Effector CD4-positive, alpha-beta T cell (primary cell): ENCODE measurements at places on chromosomes 6 and 20.

GRCh38 chr20:18541741-18542140 lies 25.5 kb upstream of the SMIM26 start:
- DNase-seq: no peak

DNA sequence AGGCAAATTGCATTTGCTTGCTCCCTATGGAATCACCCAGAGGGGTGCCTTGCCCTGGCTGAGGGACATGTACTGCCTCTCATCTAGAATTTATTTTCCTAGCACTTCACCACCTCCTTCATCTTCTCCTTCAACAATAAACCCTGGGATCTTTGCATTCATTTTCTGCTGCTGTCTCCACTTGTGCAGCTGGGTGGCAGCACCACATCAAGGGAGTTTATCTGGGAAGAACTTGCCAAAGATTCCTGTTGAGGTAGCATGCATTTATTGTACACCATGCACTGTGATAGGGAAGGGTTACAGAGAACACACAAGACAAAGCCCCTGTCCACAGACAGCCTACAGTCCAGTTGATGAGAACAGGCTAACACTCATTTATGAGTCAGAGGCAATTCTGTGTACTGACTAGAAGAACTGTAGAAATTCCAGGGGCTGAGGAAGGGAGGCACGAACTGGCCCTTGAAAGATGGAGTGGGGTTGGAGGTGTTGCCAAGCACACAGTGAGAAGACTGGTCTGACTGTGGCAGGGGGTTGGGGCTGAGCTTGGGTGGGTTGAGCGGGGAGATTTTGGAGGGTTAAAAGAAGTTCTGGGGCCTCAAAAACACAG lies 17.5 kb downstream of the C20orf173 start:
- no peak for DNase-seq

GRCh38 chr20:3681931-3682781 lies at the start of gene ADAM33:
ADAM33 (minus strand) TSS chr20:3682010; CDS start chr20:3682004, 6 bp downstream.
- DNase-seq: no peak

DNA sequence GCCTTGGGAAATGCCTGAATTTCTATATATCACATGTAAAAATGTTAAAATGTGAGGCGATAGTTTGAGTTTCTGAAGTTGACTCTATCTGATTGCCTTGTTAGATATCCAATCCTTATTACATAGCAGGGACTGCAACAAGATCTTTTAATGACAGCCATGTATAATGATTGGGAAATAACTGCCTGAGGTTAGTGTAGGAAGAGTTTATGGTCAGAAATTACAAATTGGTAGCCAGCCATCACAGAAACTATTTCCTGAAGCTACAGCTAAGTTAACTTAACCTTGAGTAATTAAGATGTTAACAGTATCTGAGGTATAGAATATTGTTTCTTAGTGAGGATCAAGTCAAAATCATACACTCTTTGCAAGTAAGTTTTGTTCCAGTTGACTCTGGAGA lies 41.0 kb downstream of the AKIRIN2 start:
- DNase-seq: no peak

DNA sequence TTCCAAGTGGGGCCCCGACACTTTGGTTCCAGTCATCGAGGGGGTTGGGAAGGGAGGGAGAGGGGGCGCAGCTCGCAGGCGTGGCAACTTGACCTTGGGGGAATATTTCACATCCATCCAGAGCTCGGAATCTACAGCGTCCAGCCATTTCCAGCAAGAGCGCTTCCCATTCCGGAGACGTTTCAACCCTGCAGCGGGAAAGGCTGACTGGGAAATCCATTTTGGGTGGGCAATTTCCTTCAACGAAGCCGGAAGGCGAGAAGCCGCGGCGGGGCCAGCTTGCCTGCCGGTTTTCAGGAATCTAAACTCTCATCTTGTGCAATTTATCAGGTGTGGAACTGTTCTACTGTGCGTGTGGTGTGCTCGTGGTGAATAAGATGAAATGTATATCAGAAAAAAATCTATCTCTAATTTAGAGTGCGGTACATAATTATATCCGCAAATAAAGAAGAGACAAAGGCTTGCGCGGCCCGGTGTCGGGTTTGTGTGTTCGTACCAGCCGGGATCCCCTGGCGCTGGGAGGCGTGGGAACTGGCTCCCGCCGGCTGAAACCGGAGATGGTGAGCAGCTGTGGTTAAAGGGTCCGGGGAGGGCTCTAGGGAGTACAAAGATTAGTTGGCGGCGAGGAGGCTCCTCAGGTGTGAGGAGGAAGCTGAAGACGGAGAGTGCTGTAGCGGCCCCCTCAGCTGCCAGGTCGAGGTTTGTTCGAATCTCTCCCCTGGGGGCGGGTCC lies 4.8 kb downstream of the SLC32A1 start:
- DNase-seq: no peak

- no peak for DNase-seq
Measured at GRCh38 chr6:7139835-7140470, 32.2 kb downstream of the RREB1 start.

DNA sequence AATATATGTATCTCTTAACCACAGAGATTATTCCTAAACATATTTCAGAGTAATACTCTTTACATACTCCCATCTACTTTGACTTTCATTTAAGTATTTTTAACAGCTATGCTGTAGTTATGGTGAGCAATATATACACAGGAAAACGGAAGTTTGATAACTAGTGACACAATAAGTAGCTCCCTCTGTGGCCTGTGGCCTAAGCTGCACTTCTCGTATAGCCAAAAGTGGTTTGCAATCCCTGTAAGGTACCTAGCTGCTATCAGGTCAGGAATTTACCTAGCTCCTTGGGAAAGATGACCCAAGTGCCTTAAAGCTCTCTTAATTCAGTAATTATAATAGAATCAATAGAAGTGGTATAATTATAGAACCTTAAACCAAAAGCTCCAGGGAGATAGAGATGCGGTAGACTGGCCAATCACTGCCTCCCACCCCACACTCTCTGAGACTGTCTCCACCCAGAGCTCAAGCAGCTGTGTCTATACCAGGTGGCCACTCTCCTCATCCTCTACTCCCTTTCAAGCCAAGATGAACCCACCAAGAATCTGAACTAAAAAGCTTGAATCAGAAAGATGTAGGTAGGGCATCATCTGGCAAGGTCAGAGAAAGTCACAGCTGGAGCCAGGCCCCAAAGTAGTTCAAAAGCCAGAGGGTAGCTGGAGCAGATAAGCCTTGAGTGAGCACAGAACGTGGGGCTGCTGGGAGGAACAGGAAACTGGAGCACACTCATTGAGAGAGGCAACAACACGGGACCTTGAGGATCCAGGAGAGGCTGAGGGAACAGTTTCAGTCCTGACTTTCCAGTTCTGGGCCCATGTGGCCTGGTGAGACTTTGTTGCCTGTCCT lies 84.9 kb upstream of the ASF1A start:
- no peak for DNase-seq

DNA sequence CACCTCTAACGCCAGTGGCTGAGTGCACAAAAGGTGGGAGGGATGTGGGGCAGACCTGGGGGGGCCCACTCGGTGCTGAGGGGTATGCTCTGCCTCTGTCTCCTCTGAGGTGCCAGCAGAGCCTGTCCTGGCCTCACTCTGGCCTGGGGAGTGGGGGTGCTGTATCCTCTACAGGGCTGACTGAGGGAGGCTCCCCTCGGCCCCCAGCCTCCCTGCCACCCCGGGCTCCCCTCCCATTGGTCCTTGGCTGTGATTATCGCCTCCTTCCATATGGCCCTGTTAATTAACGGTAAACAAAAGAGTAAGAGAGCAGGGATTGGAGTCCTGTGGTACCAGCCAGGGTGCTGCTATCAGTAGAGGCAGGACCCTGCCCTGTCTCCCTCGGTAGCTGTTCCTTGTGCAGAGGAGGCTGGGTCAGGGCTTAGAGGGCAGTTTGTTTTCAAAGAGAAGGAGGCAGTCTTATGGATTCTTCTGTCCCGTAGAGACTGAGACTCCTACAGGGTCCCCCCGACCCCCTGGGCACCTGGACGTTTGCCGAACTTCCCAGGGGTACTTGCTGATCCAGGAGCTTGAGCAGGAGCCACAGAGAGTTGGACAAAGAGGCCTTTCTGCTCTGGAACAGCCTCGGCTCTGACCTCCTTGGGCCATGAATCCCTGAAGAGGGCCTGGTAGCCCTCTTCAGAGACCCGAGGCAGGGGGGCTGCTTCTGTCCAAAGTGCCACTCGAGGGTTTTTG lies 1.8 kb downstream of the MYT1 start:
- no peak for DNase-seq

DNA sequence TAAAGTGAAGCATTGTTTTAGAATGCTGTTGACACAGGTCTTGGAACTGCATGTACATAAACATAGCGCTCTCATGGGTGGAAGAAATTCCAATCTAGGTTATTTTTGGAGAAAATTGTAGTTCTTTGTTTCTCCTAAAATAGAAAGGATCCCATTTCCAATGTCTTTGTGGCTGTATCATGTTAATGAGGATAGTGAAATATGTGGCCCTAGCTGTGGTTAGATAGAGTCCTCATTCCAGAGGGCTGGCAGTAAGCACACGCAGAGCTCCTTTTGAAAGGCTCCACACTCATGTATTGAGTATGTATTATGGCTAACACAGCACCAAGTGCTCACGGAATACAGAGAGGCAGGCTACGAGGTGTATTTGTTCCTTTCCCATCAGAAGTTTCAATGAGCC lies 60.9 kb downstream of the SNRNP48 start:
- DNase-seq: no peak

- no peak for DNase-seq
Measured at GRCh38 chr6:34928695-34929094, 39.6 kb downstream of the ANKS1A start.

GRCh38 chr20:46810448-46811223 lies 84.0 kb upstream of the EYA2 start:
- no peak for DNase-seq

- DNase-seq: peak; percentile 16
Measured at GRCh38 chr20:51318058-51318949, 224.2 kb downstream of the NFATC2 start.

DNA sequence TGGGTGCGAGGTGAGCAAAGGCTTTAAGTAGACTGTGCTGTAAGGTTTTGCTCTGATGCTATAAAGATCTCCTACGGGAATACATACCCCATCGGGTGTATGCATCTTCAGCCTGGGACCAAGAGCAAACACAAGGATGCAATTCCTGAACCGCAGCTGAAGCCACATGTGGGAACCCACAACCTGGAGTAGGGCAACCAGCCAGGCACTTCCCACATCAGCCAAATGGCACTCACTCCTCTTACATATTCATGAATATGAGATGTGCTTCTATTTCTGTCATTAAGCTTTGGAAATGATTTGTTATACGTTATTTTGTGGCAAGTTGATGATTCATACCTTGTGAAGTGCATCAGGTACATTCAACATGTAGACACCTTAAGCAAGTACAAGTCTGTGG lies 619.2 kb downstream of the C6orf118 start:
- no peak for DNase-seq

GRCh38 chr20:44112889-44113617 lies 73.9 kb downstream of the JPH2 start:
- no peak for DNase-seq

- DNase-seq: no peak
Measured at GRCh38 chr6:168387911-168388310, 53.1 kb upstream of the SMOC2 start.

GRCh38 chr20:6081236-6081635 lies 27.4 kb upstream of the LRRN4 start:
- no peak for DNase-seq

- no peak for DNase-seq
Measured at GRCh38 chr6:35573495-35574110, 60.9 kb upstream of the TULP1 start.

GRCh38 chr20:18314786-18315406 lies 26.6 kb downstream of the ZNF133 start:
- DNase-seq: no peak

DNA sequence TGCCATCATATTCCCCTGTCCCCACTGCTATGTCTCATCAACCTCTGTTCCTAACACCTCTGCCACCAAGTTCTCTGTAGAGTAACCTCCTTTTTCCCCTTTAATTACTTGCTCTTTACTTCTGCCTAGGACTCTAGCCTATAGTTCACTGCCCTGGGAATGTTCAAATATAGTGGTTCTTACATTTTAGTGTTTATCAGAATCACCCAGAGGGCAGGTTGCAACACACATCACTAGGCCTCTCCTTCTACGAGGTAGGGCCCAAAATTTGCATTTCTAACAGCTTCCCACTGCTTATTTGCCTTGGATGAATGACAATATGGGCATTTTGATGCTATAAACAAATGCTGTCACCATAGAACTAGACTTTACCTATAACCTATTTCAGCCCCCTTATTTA lies 23.1 kb upstream of the C6orf141 start:
- no peak for DNase-seq

DNA sequence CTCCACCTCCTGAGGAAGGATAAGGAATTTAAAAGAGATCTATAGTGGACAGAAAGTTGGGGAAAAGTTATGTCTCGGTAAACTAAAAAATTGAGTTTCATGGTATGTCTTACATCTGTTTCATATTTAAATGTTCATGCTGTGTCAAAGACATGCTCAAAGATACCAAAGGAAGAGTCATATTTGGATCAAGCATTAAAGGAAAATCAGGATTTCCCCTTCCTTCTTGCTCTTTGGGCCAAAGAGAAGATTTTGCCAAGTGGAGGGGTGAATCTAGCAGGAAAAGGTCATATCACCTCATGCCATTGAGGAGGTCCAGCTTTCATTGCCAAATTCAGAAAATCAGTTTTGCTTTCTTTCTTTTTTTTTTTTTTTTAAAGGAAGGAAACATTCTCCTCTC lies 192.4 kb downstream of the OGFRL1 start:
- no peak for DNase-seq

- DNase-seq: no peak
Measured at GRCh38 chr6:124775121-124775520, 187.1 kb upstream of the RNF217 start.

DNA sequence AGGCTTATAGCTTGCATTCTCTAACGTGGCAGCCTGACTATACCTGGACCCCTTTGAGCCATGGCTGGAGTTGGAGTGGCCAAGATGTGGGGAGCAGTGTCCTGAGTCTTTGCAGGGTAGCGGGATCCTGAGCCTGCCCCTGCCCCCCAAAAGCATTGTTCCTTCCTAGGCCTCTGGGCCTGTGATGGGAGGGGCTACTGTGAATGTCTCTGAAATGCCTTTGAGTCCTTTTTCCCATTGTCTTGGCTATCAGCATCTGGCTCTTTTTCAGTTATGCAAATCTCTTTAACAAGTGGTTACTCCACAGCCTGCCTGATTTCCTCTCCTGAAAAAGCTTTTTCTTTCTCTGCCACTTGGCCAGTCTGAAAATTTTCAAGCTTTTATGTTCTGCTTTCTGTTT lies 17.0 kb upstream of the PRL start:
- no peak for DNase-seq

DNA sequence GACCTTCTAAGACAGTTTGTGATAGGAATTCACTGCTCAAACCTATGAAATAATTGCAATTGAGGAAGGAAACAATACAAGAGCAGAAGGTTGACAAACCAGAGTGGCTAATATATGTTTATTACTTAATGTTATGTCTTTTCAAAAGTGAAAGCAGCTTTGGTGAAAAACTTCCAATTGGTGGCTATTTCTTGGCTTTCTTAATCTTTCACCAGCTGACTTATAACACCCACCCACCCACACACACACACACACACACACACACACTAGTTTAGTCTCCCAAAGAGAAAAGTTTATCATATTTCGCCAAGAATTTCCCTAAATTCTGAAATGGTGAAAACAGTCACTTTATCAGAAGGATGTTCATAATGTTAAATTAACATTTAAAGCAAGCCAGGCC lies 583.5 kb downstream of the EYS start:
- DNase-seq: no peak

GRCh38 chr6:38567436-38567835 lies 72.3 kb downstream of the BTBD9 start:
- DNase-seq: no peak
